HCT116 (cell line): ENCODE measurements at places on chromosomes 16 and 17. TPM values are rescaled to one million over a fixed set of nuclear protein-coding genes. Genes with fewer than 3 reads are reported as not detected.

- H3K27ac ChIP-seq, result 0 out of 2 replicates have a peak overlapping the region, but pooled peaks have one; percentile 3
- H3K4me1 ChIP-seq, result peaks cover 20% of the 10 kb centered on the region
- no peaks in the 10 kb centered on the region for H3K27me3 ChIP-seq
- peak; percentile 23 for DNase-seq
- no peaks in the 10 kb centered on the region for H3K36me3 ChIP-seq
Observed at GRCh38 chr16:11100239-11100750, 155.7 kb downstream of the SOCS1 start.

GRCh38 chr16:14372471-14372870 lies 257.6 kb downstream of the PARN start:
- H3K27ac ChIP-seq, result no peak overlapping the region; the same call in 1 of the 2 replicates
- no peaks in the 10 kb centered on the region for H3K27me3 ChIP-seq
- no peaks in the 10 kb centered on the region for H3K36me3 ChIP-seq
- no peak for DNase-seq
- H3K4me1 ChIP-seq, result peaks cover 34% of the 10 kb centered on the region

- no peaks in the 10 kb centered on the region for H3K27me3 ChIP-seq
- no peak overlapping the region for H3K4me3 ChIP-seq
- H3K36me3 ChIP-seq, result no peaks in the 10 kb centered on the region
- peaks cover 9% of the 10 kb centered on the region for H3K4me1 ChIP-seq
- DNase-seq, result no peak
Observed at GRCh38 chr17:56751145-56751738, 82.5 kb downstream of the C17orf67 start.

GRCh38 chr17:56502120-56502654 lies 91.3 kb upstream of the NOG start:
- no peaks in the 10 kb centered on the region for H3K4me1 ChIP-seq
- DNase-seq, result no peak
- no peak overlapping the region for H3K27ac ChIP-seq
- peaks cover 40% of the 10 kb centered on the region for H3K27me3 ChIP-seq
- no peak overlapping the region for H3K4me3 ChIP-seq

GRCh38 chr17:81400996-81401722 lies 5.9 kb downstream of the BAHCC1 start:
- no peak for DNase-seq
- no peaks in the 10 kb centered on the region for H3K27me3 ChIP-seq
- H3K4me1 ChIP-seq, result peaks cover 29% of the 10 kb centered on the region
- H3K4me3 ChIP-seq, result peak overlapping the region; percentile 83
- H3K36me3 ChIP-seq, result no peaks in the 10 kb centered on the region; the same call in 1 of the 2 replicates

DNA sequence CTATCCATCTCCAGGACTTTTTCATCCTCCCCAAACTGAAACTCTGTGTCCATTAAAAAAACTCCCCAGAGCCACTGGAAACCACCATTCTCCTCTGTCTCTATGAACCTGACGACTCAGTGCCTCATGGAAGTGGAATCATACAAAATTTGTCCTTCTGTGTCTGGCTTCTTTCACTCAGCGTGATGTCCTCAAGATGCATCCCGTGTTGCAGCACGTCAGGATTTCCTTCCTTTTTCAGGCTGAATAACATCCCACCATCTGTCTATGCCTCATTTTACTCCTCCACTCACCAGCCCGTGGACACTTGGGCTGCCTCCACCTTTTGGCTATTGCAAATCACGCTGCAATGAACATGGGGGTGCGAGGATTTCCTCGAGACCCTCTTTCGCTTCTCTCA lies 12.6 kb upstream of the ALDH3A1 start:
- H3K27ac ChIP-seq, result no peak overlapping the region

DNA sequence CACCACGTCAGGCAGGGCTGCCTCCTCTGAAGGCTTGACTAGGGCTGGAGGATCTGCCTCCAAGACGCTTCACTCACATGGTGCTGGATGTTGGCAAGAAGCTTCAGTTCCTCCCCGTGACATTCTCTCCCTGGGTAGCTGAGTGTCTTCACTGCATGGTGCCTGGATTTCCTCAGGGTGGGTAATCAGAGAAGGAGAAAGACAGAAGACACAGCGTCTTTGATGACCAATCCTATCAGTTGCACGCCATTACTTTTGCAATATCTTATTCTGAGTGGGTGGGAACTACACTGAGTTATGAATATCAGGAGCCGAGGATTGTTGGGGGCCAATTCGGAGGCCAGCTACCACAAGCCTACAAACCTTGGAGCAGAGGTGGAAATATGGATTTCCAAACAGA lies 139.7 kb downstream of the SHISA6 start:
- no peak overlapping the region for H3K27ac ChIP-seq
- H3K27me3 ChIP-seq, result no peaks in the 10 kb centered on the region
- DNase-seq, result no peak
- no peaks in the 10 kb centered on the region for H3K36me3 ChIP-seq
- no peaks in the 10 kb centered on the region for H3K4me1 ChIP-seq

GRCh38 chr16:86101897-86102157 lies 202.9 kb downstream of the IRF8 start:
- no peaks in the 10 kb centered on the region for H3K36me3 ChIP-seq
- H3K4me1 ChIP-seq, result no peaks in the 10 kb centered on the region
- H3K27ac ChIP-seq, result no peak overlapping the region
- H3K27me3 ChIP-seq, result peaks cover 14% of the 10 kb centered on the region; the same call in 1 of the 2 replicates
- no peak overlapping the region for H3K4me3 ChIP-seq
- no peak for DNase-seq

DNA sequence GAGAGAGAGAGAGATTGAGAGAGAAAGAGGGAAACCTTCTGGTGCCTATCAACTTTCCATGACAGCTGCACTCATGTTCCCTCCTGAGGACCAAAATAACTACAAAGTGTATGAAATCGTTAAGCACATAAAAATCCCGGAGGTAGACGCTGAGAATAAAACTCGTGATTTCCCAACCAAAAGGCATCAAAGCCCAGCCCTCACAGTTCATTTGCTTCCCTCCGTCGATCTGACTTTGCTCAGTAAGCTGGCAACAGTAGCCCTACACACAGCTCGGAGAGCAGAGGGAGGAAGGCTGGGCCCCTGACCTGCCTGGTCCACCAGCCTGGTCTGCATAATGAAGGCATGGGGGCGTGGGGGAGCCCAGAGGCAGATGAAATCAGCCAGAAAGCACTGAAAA lies 273.9 kb upstream of the ZFHX3 start:
- H3K4me3 ChIP-seq, result no peak overlapping the region
- no peaks in the 10 kb centered on the region for H3K36me3 ChIP-seq
- H3K27me3 ChIP-seq, result peaks cover 44% of the 10 kb centered on the region

DNA sequence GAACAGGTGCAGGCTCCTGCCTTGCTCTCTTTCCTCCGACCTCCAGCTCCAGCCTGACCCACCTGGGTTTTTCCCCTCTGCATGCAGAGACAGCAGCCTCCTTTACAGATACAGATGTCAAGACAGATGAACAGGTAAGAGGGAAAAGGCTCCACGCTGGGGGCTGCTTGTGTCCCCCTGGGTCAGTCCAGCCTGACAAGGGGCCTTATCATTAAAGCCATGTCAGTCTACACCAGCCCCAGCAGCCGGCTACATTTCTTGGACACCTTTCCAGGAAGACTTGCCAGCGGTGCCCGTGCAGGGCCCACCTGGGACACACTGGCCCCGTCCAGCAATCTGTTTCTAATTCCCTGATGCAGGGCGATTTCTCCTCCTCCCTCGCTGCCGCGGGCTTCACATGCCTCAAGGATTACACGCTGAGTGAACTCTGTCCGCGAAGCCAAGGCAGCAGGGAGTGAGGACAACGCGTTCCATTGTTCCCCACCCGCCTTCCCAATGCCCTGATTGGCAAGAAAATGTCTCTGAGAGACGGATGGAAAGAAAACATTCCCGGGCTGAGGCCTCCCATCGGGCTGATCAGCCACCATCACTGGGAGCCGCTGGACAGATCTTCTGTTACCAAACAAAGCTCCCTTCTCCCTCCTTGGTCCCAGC lies 184.7 kb downstream of the C16orf95 start:
- DNase-seq, result peak; percentile 26
- H3K27me3 ChIP-seq, result no peaks in the 10 kb centered on the region
- H3K36me3 ChIP-seq, result no peaks in the 10 kb centered on the region

- H3K27me3 ChIP-seq, result no peaks in the 10 kb centered on the region
- H3K36me3 ChIP-seq, result no peaks in the 10 kb centered on the region
- H3K27ac ChIP-seq, result no peak overlapping the region
- H3K4me3 ChIP-seq, result no peak overlapping the region
- DNase-seq, result no peak
- no peaks in the 10 kb centered on the region; the same call in 1 of the 2 replicates for H3K4me1 ChIP-seq
Observed at GRCh38 chr16:23141500-23141899, 7.8 kb downstream of the USP31 start.

GRCh38 chr17:39576187-39576586 lies 31.5 kb downstream of the NEUROD2 start:
- peaks cover 11% of the 10 kb centered on the region; the same call in 1 of the 2 replicates for H3K4me1 ChIP-seq
- no peaks in the 10 kb centered on the region for H3K36me3 ChIP-seq
- H3K4me3 ChIP-seq, result no peak overlapping the region
- DNase-seq, result peak; percentile 6
- no peak overlapping the region for H3K27ac ChIP-seq
- H3K27me3 ChIP-seq, result no peaks in the 10 kb centered on the region

- DNase-seq, result no peak
- no peaks in the 10 kb centered on the region for H3K27me3 ChIP-seq
- no peak overlapping the region for H3K27ac ChIP-seq
- no peak overlapping the region for H3K4me3 ChIP-seq
Observed at GRCh38 chr17:1774390-1775176, 12.7 kb downstream of the SERPINF1 start.

DNA sequence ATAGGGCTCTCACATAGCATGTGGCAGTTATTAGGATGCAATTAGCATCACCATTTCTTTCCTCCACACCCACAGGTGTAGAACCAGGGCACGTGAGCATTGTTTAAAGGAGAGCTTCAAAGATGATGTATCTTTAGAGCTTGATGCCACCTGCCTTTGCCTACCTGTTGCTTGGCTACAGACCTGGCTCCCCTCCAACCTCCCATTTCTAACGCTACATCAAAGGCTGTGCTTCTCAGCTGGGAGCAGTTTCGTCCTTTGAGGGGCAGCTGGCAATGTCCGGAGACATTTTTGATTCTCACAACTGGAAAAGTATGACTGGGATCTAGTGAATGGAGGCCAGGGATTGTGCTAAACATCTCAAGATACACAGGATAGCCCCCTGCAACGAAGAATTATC lies 78.5 kb upstream of the CLEC3A start:
- H3K36me3 ChIP-seq, result no peaks in the 10 kb centered on the region
- H3K27ac ChIP-seq, result no peak overlapping the region
- H3K4me3 ChIP-seq, result no peak overlapping the region
- peaks cover 28% of the 10 kb centered on the region for H3K27me3 ChIP-seq

- H3K4me3 ChIP-seq, result no peak overlapping the region
- no peak overlapping the region for H3K27ac ChIP-seq
- no peaks in the 10 kb centered on the region for H3K27me3 ChIP-seq
- DNase-seq, result no peak
- H3K36me3 ChIP-seq, result no peaks in the 10 kb centered on the region
Observed at GRCh38 chr16:12422233-12422632, 381.5 kb downstream of the CPPED1 start.

FOXF1 gene
- 2.4 TPM for total RNA-seq

NACA2 gene
- total RNA-seq, result not detected

PRDM7 gene
- total RNA-seq, result 0.07 TPM

ZNF423 gene
- total RNA-seq, result 0.22 TPM

HP gene
- total RNA-seq, result 18.1 TPM

AOC3 gene
- total RNA-seq, result 5.9 TPM
